Kidney epithelial cell (primary cell): ENCODE measurements at places on chromosomes 7 and 10. TPM values are rescaled to one million over a fixed set of nuclear protein-coding genes. Genes with fewer than 3 reads are reported as not detected.

Gene GBX1
- not detected in 2 replicates for total RNA-seq

Gene EN2
- 0.07 and 0.17 TPM in 2 replicates for total RNA-seq

Gene SAMD8
- 14.9 and 17.0 TPM in 2 replicates for total RNA-seq

Gene FRAT1
- 2.4 and 2.6 TPM in 2 replicates for total RNA-seq

Gene SLC26A3
- not detected in 2 replicates for total RNA-seq

Gene GALNT11
- 29.2 and 36.0 TPM in 2 replicates for total RNA-seq

Gene GALNT17
- 3.3 and 5.0 TPM in 2 replicates for total RNA-seq

Gene FIGNL1
- total RNA-seq: 17.0 and 27.5 TPM in 2 replicates
